Naive thymus-derived CD4-positive, alpha-beta T cell (primary cell): ENCODE measurements at places on chromosomes 5 and 9.

DNA sequence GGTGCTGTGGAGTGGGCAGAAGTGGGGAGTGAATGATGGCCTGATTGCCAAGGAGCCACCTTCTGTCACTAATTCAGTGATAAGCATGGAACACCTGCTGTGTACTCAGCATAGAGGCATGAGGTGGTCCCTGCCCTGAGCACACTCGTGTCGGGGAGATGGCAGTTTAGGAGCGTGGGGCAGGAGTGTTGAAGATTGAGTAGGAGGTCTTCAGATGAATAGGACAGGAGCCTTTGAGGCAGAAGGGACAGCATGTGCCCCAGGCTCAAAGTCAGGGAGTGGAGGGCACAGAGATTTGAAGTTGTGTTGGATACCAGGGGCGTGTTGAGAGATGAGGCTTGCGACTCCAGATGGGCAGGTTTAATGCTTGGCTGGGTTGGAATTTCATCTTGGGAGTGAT is 55.0 kb downstream of the ZNF618 start:
- DNase-seq = no peak

DNA sequence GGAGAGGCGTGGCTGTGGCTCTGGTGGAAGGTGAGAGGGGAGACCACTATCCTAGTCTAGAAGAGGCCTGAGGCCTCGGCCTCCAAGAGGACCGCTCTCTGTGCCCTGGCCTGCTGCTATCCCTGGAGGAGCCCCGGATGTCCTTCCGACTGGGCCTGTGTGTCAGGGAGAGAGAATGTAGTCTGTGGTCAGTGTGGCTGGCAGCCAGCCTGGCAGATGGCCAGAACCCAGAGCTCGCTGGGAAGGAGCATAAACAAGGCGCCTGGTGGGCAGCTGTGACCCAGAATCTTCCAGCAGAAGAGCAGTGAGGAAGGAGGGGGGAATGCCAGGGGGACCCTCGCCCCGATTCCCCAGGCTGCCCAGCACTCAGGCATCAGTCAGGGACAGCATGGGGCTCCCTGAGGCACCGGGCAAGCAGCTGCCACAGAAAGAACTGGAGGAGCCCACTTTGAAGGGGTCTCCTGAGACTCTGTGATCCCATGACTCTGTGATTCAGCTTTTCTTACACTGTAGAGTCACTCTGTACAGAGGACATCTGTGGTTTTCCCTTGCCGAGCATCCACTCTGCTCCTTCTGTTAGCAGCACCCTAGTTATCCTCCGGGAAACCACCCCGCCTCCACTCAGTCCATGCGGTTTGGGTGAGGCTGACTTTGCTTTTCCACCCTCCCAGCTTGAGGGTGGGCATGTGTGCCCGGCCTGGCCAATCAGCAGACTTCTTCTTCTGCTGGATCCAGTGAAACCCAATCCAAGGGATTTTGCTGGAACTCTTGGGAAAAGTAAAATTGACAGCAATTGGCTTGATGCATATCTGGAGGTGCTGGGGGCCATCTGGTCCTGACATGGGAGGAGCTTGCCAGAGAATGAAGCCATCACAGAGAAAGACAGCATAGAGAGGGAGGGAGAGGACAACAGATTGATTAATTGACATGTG is 46.2 kb upstream of the PWWP2A start:
- DNase-seq = no peak

DNA sequence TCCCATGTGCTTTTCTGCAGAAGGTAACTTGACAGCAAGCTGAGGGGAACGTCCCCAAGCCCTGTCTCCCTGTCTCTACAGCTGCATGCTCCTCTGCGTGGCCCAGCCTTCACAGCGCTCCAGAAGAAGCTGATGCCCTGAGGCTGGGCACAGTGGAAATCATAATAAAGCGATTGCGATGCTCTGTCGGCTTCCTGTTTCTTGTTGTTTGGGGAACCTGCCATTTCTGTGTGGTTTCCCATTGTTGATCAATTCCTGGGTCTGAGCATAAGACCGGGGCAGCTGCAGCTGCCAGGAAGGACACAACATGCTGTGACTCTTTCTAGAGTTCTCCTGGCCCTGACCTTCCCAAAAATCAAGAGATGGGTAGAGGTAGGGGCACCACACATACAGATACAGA is 7.2 kb upstream of the DNAJB5 start:
- DNase-seq = no peak

DNA sequence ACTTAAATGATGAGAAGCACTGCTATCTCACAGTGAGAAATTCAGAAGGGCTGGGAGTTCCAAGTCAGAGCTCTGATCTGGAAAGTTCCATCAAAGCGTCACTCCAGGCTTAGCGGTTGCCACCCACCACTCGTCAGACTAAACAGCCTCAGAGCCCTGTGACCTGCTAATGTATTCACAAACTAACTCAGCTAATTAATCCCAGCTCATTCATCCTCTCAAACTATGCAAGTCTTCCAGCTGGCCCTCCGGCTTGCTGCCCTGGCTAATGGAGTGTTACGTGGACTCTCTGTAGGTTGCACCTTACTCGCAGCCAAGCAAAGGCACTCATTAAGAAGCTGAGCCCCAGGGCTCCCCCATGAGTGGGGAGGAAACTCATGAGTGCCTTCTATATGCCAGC is 82.2 kb upstream of the GABRP start:
- DNase-seq = no peak

DNA sequence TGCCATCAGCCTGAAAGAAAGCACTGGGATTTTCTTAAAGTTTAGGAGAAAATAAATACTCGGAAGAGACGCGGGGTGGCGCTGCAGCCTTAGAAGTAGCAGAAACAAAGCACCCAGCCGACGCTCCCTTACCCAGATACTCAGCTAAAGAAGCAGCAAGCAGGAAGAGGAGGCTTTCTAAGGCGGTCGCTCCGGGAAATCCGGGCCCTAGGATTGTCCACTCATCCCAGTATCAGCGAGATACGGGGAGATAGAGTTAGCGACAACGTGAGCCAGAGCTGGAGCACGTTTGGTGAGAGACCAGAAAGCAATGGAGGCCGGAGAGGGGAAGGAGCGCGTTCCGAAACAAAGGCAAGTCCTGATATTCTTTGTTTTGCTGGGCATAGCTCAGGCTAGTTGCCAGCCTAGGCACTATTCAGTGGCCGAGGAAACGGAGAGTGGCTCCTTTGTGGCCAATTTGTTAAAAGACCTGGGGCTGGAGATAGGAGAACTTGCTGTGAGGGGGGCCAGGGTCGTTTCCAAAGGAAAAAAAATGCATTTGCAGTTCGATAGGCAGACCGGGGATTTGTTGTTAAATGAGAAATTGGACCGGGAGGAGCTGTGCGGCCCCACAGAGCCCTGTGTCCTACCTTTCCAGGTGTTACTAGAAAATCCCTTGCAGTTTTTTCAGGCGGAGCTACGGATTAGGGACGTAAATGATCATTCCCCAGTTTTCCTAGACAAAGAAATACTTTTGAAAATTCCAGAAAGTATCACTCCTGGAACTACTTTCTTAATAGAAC is at the start of gene PCDHB2:
Gene PCDHB2 (plus strand): TSS at position 135 of the 782 bp plus-strand sequence. CDS start 176 bp downstream, at position 311.
- DNase-seq = no peak

- DNase-seq = no peak
These were observed 10.2 kb upstream of the SLC46A2 start for GRCh38 chr9:112900901-112901300.

GRCh38 chr5:61534481-61535267 is 202.6 kb downstream of the ZSWIM6 start:
- no peak for DNase-seq

DNA sequence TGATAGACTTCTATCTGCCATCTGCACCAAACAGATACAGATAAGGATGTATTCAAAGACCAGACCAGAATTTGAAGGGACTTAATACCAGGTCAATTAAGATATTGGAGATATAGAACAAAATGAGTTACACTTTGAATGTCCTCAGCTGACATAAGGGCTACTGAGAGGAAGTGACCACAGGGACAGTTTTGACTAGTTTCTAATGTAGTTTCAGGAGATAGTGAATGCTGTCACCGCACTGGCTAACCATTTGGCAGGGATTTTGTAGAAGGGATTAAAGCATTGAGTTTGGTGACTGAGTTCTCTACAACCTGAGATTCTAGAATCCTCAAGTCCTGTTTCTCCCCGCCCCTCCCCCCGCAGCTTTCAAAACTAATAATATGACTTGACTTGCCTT is 22.7 kb downstream of the CCNH start:
- no peak for DNase-seq

GRCh38 chr5:14699807-14700400 is 35.4 kb downstream of the OTULIN start:
- no peak for DNase-seq

DNA sequence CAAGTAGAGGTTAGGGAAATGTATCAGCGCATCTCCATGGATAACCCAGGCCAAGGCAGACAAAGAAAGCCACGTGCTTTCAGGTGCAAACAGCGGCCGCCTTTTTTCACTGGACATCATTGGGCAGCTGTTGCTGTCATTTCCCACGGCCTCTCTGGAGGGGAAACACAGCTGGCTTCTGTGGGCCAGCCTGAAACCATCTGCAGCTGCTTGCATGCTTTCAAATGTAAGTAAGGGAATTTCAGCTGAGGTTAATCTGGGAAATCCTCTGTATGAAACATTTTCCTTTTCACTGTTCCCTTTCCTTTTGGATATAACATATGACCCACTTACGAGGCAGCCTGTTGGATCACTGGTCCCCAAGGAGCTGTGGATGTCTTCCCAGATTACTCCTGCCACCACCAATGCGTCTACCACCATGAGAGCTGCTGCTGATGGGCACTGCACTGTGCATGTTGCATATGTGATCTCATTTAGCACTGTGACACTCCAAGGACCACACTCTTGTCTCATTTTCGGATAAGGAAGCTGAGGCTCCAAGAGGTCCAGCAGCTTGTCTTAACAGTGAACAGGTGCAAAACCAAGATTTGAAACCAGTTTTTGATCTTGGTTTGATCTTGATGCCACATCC is 106.3 kb downstream of the C9orf152 start:
- no peak for DNase-seq
